ENCODE measurements at places on chromosomes 16 and 17. TPM values are rescaled to one million over a fixed set of nuclear protein-coding genes. Genes with fewer than 3 reads are reported as not detected.
A peak's percentile ranks its signal among the peaks of the same experiment; 100 is the strongest.

GRCh38 chr16:8305201-8305600 is 285.1 kb downstream of the TMEM114 start:
- H3K4me3 ChIP-seq, result no peak overlapping the region
- no peak for DNase-seq
- no peaks in the 10 kb centered on the region for H3K36me3 ChIP-seq
- H3K27ac ChIP-seq, result no peak overlapping the region
- no peaks in the 10 kb centered on the region for H3K4me1 ChIP-seq

GRCh38 chr16:69830534-69831211 is 68.5 kb downstream of the WWP2 start:
- no peaks in the 10 kb centered on the region for H3K27me3 ChIP-seq
- H3K4me1 ChIP-seq, result peaks cover 13% of the 10 kb centered on the region
- H3K4me3 ChIP-seq, result no peak overlapping the region
- H3K27ac ChIP-seq, result no peak overlapping the region

DNA sequence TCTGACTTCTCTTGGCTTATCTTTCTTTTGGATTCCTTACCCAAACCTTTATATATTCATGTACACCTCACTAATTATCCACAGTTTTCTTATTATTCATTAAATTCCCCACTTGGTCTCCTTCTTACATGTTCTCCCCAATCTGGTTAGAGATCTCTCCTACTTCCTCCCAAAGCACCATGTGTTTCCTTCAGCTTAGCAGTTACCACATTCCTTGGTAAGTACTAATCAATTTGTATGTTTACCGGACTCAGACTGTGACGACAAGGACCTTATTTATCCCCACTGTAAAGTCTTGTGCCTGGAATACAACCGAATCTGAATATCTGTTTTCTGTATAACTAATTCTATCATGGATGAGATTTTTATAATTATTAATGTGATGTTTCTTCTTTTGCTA is 389.5 kb downstream of the KCNJ2 start:
- DNase-seq, result no peak
- H3K4me1 ChIP-seq, result no peaks in the 10 kb centered on the region
- H3K36me3 ChIP-seq, result no peaks in the 10 kb centered on the region
- no peak overlapping the region for H3K4me3 ChIP-seq

DNA sequence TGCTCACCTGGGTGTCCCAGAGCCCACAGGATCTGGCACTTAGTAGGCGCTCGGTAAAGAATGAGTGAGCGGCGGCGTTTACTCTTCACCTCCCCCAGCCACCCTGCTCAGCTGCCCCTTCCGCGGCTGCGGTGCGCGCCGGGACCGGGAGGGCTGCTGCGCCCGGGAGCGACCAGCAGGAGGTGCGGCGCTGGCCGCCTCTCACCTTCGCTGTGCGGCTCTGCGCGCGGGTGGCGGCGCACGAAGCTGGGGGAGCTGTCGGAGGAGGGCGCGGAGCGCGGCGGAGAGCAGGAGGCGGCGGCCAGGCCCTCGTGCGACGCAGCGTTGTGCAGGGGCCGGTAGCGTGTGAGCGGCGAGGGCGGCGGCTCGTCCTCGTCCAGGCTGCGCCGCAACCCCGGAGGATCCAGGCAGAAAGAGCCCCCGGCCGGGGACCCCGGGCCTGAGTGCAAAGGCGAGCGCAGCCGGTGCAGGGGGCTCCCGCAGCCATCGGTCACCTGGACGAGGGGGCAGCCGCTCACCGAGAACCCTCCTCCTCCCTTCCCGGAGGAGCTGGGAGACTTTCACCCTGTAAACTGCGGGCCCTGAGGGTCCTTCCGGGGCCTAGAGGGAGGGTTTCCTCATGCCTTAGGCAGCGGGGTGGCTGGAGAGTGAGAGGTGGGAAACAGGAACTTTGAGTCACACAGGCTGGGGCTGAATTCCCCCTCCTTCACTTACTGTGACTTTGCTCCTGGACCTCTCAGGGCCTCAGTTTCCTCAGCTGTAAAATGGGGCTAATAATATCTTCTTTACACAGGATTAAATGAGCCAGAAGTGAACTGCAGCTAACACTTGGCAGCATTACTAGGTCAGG is 12.5 kb downstream of the SAMD14 start:
- H3K27ac ChIP-seq, result no peak overlapping the region
- no peaks in the 10 kb centered on the region for H3K36me3 ChIP-seq
- H3K27me3 ChIP-seq, result peaks cover 39% of the 10 kb centered on the region
- DNase-seq, result peak; percentile 62

DNA sequence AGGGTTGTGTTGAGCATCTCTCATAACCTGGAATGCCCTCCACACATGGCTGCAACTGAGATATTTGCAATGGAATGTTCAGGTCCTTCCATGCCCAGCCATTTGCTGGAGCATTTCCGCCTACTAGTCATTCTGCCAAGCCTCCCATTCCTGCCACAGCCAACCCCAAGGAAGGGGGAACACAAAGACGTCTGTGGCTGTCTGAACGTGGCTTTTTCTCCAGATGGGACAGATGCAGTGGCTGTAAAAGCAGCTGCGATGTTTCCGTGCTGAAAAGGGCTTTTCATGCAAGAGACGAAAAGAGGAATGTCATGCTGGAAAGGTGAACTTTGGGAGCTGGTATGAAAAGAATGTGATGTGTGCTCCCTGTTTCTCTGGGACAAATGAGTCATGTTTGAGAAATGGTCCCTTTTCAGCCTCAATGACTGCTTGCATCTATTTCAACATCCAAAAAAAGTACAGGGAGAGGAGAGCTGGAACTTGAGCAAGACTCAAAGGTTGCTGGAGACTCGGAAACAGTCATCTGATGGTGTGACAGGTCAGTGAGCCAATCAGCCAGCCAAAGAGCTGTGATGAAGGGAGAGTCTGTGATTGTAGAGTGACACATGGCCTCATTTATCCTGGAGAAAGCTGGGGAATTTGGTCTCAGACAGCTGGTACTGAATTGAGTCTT is 208.9 kb downstream of the SHISA9 start:
- DNase-seq, result peak; percentile 88
- H3K27ac ChIP-seq, result peak overlapping the region; percentile 97
- no peaks in the 10 kb centered on the region for H3K27me3 ChIP-seq
- peaks cover 60% of the 10 kb centered on the region for H3K4me1 ChIP-seq

EPX gene
- total RNA-seq, result not detected

GRCh38 chr16:31238041-31238440 is 21.1 kb upstream of the PYDC1 start:
- H3K4me3 ChIP-seq, result no peak overlapping the region
- no peak for DNase-seq
- H3K27ac ChIP-seq, result no peak overlapping the region
- no peaks in the 10 kb centered on the region for H3K27me3 ChIP-seq

DNA sequence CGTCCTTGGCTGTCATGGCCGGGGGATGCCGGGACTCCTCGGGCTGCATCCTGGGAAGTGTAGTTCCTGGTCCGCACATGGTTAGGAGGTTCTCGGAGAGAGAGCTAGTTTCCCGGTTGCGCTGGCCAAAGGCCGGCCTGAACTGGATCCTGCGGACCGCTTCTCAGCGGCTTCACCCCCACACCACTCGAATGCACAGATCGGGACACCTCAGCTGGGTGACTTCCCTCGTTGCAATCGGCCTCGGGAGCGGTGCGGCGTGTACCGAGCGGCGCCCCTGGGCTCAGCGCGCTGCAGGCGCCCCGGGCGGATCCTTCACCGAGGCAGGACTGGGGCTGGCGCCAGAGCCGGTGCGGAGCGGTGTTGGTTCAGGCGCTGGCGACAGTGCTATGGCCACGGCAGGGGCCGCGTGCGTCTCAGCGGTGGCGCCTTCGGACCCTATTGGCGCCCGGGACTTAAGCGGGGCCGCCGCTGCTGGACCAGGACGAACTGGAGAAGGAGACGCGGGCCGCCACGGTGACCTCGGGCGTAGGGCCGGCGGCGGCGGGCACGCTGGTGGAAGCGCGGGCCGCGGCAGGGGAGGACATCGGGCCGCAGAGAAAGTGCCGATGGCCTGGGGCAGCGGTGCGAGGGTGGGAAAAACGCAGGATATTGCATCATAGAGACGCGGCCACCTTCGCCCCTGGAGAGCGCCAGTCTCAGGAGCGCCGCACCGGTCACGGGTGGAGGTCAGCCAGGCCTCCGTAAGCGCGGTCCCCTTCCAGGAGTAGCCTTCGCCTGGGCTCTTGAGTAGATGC is 11.4 kb downstream of the ZNF629 start:
- peaks cover 8% of the 10 kb centered on the region for H3K36me3 ChIP-seq
- peak overlapping the region; percentile 73 for H3K27ac ChIP-seq
- H3K4me3 ChIP-seq, result peak overlapping the region; percentile 84
- peaks cover 8% of the 10 kb centered on the region for H3K4me1 ChIP-seq

DNA sequence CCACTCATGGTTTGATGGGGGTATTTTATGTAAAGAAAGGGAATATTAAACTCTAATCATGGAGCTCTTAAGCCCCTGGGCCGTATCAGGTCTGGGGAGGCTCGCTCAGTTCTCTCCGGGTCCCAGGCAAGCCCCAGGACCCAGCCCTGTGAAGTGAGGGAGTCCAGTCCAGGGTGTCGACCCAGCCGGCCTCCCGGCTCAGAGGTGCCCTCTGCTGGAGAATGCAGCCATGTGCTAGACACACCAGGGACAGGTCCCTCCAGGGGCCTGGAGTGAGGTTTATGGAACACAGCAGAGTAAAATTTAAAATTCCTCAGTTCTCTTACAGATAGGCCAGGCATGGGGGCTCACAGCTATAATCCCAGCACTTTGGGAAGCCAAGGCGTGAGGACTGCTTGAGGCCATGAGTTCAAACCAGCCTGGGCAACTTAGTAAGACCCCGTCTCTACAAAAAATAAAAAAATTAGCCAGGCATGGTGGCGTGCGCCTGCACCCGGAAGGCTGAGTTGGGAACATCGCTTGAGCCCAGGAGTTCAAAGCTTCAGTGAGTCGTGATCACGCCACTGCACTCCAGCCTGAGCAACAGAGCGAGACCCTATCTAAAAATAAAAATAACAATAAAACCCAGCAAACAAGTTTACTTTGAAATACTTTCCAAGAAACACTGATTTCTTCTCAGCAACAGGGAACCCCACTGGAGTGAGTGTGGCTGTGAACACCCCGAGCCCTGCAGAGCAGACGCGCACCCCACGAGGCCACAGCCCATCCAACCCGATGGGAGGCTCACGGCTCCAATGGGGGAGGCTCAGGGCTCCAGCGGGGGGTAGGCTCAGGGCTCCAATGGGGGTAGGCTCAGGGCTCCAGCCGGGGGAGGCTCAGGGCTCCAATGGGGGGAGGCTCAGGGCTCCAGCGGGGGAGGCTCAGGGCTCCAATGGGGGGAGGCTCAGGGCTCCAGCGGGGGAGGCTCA is 72.2 kb downstream of the ZNF778 start:
- no peak overlapping the region for H3K4me3 ChIP-seq
- DNase-seq, result peak; percentile 52
- H3K27ac ChIP-seq, result no peak overlapping the region
- no peaks in the 10 kb centered on the region for H3K27me3 ChIP-seq

RNU2-1 gene
- 4,274 TPM for total RNA-seq

- H3K27me3 ChIP-seq, result 0 out of 2 replicates have a peak, but pooled peaks cover 10% of the 10 kb centered on the region
- no peak overlapping the region for H3K4me3 ChIP-seq
- H3K27ac ChIP-seq, result no peak overlapping the region
- no peaks in the 10 kb centered on the region for H3K36me3 ChIP-seq
- no peaks in the 10 kb centered on the region for H3K4me1 ChIP-seq
Observed at GRCh38 chr17:51818777-51819176, 339.7 kb downstream of the CA10 start.

ITGAL gene
- total RNA-seq, result 0.50 TPM

GRCh38 chr16:49776085-49776595 is 79.8 kb downstream of the ZNF423 start:
- peaks cover 58% of the 10 kb centered on the region for H3K27me3 ChIP-seq
- no peak overlapping the region for H3K27ac ChIP-seq
- no peak overlapping the region for H3K4me3 ChIP-seq

DNA sequence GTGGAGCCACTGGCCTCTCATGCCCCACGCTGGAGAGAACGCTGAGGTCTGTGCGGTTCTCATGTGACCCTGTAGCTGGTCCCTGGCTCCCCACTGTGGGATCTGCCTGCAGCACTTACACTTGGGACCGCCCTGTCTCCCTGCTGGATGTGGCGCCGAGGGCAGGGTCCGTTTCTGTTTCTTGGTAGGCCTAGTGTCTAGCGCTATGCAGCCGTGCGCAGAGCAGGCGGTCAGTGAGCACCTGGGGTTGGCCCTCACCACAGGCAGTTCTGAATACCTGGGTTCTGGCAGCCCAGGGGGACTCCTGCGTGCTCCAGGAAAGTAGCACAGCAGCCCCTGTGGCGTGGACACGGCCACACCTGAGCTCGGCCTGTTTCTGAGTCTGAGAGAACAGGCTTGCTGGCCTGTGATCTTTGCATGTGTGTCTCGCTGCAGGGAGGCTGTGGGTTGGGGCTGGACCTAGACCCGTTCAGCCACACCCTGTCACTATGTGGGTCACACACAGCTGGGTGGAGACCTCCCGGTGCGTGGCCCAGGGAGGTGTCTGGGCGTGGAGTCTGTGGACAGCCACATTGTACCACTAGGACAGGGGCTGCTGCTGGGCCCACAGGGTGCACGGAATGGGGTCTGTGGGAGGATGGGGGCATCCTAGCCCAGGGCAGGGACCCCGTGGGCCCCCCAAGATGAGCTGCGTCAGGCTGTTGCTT is 2.8 kb downstream of the CAPN15 start:
- H3K27me3 ChIP-seq, result no peaks in the 10 kb centered on the region
- H3K4me3 ChIP-seq, result no peak overlapping the region
- H3K36me3 ChIP-seq, result no peaks in the 10 kb centered on the region

DUS1L gene
- 138 TPM for total RNA-seq

GRCh38 chr16:49548325-49548970 is 174.8 kb downstream of the C16orf78 start:
- peaks cover 83% of the 10 kb centered on the region for H3K27me3 ChIP-seq
- H3K27ac ChIP-seq, result no peak overlapping the region
- no peak overlapping the region for H3K4me3 ChIP-seq
- no peaks in the 10 kb centered on the region for H3K36me3 ChIP-seq
- no peaks in the 10 kb centered on the region for H3K4me1 ChIP-seq
